ENCODE measurements at places on chromosomes 16 and 17.

DNA sequence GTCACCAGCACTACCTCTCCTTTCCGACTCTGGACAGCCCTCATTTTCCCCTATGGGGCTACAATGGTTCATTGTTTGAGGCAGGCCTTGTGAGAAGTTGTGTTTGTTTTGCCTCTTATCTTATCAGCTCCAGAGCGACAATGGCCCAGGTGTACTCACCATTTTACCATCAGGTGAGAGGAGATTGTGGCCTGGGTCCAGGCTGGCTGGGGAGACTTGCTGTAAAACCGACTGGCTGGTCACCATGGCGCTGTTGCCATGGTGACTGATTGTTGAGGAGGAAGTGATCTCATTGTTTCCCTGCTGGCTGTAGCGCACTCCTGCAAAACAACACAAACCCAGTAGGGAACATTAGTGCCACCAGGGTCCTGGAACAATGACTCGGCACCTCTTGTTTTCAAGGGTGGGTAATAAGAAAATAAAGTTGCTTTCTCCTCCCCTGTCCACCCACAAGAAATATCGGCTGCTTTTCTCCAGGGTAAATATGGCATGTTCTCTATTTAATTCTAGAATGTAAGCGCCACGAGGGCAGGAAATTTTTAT is 34.4 kb downstream of the HNF1B start:
- peak; percentile 40 for DNase-seq

GRCh38 chr17:68248891-68249290 is 1.0 kb downstream of the AMZ2 start:
- no peak for DNase-seq

DNA sequence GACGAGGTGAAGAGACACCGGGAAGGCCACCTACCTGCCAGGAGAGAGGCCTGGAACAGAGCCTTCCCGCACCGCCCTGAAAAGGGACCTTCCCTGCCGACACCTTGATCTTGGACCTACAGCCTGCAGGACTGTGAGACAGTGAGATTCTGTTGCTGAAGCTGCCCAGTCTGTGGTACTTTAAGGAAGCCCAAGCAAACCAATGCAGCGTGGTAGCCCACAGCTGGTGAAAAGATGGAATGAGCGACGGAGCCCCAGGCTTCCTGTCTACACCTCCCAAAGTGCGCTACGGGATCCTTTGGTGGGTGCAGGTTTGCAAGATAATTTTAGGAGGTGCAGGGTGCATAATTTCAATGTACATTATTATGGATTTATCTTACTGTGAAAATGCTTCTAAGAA is 33.9 kb downstream of the TNFRSF13B start:
- DNase-seq: no peak

DNA sequence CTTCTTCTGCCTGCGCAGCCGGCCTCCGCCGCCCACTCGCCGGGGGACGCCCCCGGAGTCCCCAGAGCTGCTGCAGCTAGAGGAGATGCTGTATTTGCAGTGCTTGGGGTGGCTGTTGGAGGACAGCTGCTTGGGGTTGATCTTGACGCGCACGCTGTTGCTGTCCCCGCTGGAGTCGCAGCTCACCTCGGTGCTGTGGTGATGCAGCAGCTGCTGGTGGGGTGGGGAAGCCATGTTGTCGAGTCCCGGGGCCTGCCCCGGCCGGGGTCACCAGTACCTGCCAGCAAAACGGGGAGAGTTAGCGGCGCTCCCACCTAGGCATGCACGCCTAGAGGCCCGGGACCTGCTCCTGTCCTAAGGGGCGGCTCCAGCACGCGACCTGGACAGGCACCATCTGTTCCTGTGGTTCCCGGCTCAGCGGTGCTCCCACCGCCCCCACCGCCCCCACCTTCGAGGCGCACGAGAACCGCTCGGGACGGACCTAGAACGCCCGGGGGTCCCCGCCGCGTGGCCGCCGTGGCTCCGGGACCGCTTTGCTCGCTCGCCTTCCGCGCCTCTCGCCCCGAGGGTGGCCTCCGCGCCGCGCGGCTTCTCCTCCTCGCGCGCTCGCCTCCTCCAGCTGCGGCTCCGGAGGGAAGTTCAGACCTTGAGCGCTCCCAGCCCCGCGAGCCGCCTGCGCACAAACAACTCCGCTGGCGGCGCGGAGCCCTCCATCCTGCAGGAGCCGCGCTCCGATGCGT is 863 bp downstream of the ADCY9 start:
- DNase-seq: peak; percentile 70

- DNase-seq: peak; percentile 71
Measured at GRCh38 chr16:83110269-83110668, 483.5 kb downstream of the CDH13 start.

DNA sequence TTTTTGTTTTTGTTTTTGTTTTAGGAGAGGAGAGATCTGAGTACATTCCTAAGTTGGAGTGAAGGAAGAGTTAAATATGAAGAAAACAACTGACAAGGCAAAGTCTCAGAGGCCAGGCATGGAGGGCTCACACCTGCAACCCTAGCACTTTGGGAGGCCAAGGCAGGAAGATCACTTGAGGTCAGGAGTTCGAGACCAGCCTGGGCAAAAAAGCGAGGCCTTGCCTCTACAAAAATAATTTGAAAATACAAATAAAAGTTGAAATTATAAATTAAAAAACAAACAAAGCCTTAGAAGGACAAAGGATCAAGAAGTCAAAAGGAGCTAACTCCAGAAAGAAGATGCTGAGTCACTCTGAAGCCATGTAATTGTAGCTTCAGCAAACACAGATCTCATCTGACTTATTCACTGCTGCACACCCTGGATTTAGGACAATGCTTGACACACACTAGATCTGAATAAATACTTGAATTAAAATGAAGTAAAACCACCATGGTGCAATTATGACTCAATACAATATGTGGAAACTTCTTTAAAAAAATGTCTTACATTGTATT is 9.1 kb downstream of the CEP20 start:
- peak; percentile 85 for DNase-seq

DNA sequence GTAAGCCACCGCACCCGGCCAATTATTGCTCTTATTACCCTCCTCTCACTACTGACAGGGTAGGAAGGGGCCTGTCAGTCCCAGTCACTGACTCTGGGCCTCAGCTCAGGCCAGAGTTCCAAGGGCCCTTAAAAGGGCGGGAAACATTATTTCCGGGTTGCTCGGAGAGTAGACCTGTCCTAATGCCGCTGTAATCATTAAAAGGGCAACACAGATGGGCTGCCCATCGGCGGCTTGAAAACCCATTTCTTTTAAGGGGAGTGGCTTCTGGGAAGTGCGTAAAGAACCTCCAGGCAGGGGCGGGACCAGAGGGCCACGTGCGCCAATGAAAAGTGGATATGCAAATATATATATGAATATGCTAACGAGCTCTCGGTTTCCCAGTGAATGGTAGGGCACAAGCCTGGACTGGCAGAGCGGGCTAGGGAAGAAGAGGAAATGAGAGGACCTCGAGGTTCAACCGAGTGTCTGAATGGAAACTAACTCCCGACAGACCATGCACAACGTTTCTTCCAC is 26.6 kb downstream of the PIPOX start:
- no peak for DNase-seq

- DNase-seq: no peak
Measured at GRCh38 chr17:8131844-8132441, 8.0 kb upstream of the HES7 start.

DNA sequence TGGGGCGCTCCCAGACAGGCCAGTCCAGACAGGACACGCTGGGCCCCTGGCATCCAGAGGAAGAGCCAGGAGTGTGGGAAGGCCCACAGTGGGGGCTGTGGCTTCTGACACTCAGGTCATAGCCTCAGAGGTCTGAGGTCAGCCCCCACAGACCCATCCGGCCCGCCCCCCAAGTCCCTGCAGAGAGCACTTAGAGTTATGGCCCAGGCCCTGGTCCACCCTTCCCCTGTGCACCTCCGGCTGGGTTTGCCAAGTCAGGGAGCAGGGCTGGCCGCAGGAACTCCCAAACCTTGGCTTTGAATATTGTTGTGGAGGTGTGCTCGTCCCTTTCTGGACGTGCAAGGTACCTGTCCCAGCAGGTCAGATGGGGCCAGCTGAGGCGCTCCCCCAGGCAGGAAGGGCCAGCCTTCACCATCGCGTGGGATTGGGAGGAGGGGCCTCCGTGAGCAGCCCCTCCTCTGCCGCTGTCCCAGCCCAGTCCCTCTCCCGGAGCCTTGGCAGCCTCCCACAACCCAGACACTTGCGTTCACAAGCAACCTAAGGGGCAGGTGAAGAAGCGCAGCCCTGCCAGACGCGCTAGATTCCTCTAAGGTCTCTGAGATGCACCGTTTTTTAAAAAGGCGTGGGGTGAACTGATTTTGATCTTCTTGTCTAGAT is 74.6 kb downstream of the SOCS1 start:
- no peak for DNase-seq

DNA sequence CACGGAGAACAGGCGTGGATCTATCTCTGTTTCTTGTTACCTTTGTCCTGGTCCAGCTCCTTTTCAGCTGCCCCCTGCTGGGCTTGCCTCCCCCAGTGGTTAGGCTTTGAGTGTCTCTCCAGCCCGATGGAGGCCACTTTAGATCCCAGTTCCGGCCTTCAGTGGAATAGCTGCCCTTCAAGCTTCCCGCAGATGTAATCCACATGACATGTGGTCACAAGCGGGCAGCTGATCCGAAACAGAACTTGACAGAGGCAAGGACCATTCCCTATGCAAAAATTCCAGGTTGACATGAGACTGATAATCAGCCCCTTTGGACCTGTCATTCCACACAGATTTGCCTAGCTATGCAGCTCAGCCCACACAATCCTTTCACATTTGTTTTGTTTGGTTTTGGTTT is 40.6 kb upstream of the AQP8 start:
- DNase-seq: no peak

DNA sequence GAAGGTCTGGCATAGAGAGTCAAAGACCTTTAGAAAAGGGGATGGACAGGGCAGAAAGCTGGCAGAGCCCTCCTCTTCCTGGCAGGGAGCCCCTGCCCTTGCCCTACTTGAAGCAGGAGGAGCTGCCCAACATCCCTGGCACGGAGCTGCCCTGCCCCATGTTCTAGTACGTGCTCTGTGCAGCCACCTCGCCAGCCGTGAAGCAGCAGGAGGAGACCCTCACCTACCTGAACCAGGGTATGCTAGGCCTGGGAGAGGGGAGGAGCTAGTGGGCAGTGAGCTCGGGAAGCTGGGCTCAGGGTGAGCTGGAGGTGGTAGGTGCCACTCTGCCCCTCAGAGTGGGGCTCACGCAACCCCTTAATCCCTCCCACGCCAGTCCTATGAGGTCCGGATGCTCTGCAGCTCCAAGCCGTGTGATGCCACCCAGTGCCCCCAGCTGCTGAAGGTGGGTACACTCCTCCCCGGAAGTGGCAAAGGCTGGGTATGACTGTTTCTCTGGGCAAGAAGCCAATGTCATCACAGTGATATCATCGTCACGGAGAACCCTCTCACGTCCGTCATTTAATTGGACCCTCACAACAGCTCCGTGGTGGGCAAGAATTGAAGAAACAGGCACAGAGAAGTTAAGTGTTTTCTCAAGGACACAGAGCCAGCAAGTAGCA is 12.7 kb upstream of the STAC2 start:
- DNase-seq: peak; percentile 43

DNA sequence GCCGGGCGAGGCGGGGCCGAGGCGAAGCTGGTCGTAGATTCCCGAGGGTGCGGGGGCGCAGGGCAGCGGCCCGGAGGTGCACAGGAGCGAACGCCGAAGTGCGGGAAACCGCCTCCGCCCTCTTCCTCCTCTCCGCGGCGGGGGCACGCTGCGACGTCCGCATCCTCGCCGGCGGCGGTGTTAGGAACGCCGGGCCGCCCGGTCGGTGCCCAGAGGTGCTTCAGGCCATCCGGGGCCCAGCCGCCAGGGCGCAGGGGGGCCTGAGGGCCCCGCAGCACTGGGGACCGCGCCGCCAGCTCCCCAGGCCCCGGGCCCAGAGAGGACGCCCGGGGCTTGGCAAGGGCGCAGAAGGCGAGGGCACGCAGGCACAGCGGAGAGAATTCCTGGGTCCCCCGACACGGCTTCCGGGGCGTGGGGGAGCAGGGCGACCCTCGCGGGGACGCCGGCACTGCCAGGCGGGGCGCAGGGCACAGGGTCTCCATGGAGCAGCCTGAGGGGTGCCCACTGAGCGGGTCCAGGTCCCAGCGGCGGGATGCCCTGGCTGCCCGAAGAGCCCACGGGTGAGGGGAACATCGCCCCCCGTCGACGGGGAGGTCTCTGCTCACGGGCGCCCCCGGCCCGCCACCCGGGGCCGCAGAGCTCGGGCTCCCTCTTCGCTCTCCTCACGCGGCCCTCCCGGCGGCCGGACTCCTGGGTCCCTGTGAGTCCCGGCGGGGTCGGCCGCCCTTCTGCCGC is 576 bp downstream of the EPOP start:
- DNase-seq: no peak

DNA sequence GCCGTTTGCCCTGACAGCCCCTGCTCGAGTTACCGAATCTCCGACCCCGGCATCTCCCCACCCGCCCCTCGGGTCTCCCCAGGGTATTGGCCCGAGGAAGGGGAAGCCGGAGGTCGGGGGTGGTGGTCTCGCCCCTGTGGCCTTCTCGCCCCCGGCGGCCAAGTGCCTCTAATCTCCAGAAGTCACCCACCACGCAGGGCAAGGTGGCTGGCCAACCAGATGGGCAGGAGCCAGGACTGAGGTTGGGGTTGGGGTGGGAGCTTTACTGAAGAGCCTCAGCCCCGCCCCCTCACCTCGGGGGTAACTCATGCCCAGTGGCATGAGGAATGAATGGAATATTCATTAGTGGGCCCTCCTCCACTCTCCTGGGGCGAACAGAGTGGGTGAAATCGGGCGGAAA is 637 bp downstream of the DHRS11 start:
- no peak for DNase-seq
